Activated CD4-positive, alpha-beta T cell treated with anti-CD3 and anti-CD28 coated beads, Interleukin-2, amount 10 ng/mL, durations not matched to agents 24 days and 14 days (primary cell): ENCODE measurements at places on chromosomes 5 and 9. TPM values are rescaled to one million over a fixed set of nuclear protein-coding genes. Genes with fewer than 3 reads are reported as not detected.
A peak's percentile ranks its signal among the peaks of the same experiment; 100 is the strongest.

GRCh38 chr5:132758451-132758850, 11.2 kb downstream of the CCNI2 start:
- no peak for DNase-seq

DNA sequence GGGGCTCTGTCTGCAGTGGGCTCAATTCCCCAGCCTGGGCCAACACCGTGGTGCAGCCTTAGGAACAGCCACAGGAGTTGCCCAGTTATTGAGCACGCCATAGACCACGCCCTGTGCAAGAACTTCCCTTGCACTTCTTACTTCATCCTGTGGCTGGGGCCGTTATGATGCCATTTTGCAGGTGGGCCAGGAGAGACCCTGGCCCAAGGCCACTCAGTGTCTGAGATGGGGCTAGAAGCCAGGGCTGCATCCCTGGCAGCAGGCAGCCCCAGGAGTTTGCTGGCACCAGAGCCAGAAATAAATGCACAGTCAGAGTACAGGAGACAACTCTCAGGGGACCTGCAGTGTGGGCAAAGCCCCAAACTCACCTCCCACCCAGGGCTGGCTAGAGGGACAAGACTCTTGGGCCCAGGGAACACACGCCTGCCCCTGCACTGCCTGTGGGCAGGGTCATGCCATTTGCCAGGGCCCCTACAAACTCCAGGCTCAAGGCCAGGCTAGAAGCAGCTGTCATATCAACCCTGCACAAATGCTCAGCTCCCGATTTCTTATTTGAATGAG, 6.7 kb downstream of the CORO2A start:
- no peak for DNase-seq

The PHYHD1 gene
- 0.45 and 0.47 TPM in 2 replicates for total RNA-seq

GRCh38 chr5:11531811-11532555, 372.3 kb downstream of the CTNND2 start:
- no peak for DNase-seq

DNA sequence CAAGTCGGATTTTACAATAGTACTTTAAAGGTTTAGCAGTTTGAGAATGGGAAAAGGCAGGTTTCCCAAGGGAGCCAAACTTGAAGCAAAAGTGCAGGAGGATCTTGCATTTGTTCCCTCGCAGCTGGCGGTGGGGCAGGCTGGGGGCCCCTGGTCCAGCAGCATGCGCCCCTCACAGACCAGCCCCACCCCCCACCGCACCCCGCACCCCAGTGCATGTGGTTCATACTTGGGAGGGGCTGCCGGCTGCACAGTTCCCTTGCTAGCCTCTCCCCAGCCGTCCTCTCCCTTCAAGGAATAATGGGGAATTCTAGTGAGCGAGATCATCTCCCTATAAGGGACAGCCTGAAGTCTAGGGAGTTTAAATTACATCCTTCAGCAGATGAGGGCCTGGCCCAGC, 273.1 kb upstream of the IRX2 start:
- DNase-seq = no peak

The TAL2 gene
- not detected in 2 replicates for total RNA-seq

The FAM221B gene
- not detected in 2 replicates for total RNA-seq

DNA sequence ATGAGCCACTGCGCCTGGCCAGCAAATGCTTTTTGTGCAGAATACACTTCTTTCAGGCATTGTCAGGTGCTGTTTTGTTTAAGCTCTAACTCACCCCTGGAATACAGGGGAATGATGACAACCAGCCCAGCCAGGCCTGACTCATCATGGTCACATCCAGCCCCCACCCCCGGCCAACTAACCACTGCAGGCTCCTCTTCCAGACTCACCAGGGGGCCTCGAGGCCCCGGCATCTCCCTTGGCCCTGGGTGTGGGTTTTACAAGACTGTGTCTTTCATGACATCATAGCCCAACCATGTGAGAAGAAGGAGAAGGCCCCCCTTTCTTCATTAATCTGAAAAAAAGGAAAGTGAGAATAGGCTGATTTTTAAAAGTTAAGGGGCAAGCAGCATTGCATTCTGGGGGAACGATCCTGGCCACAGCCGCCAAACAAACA, 35.5 kb downstream of the OLFML2A start:
- no peak for DNase-seq

GRCh38 chr9:127033061-127033460, 89.4 kb downstream of the ANGPTL2 start:
- no peak for DNase-seq

- DNase-seq = no peak
Observed at GRCh38 chr5:133390416-133391353, 221.7 kb downstream of the FSTL4 start.

The GNPDA1 gene
- 108 and 114 TPM in 2 replicates for total RNA-seq

GRCh38 chr9:117424291-117424690, 9.4 kb upstream of the ASTN2 start:
- no peak for DNase-seq

GRCh38 chr5:95283761-95284571, 928 bp downstream of the MCTP1 start:
- peak; percentile 69 for DNase-seq
